ENCODE measurements at places on chromosomes 13 and 19.

- no peak for DNase-seq
These were observed 82.4 kb upstream of the SGCG start for GRCh38 chr13:23098161-23098907.

- DNase-seq = no peak
These were observed 36.8 kb upstream of the GAS6 start for GRCh38 chr13:113900646-113901045.

- no peak for DNase-seq
These were observed 137.5 kb downstream of the TNFRSF19 start for GRCh38 chr13:23707674-23708073.

DNA sequence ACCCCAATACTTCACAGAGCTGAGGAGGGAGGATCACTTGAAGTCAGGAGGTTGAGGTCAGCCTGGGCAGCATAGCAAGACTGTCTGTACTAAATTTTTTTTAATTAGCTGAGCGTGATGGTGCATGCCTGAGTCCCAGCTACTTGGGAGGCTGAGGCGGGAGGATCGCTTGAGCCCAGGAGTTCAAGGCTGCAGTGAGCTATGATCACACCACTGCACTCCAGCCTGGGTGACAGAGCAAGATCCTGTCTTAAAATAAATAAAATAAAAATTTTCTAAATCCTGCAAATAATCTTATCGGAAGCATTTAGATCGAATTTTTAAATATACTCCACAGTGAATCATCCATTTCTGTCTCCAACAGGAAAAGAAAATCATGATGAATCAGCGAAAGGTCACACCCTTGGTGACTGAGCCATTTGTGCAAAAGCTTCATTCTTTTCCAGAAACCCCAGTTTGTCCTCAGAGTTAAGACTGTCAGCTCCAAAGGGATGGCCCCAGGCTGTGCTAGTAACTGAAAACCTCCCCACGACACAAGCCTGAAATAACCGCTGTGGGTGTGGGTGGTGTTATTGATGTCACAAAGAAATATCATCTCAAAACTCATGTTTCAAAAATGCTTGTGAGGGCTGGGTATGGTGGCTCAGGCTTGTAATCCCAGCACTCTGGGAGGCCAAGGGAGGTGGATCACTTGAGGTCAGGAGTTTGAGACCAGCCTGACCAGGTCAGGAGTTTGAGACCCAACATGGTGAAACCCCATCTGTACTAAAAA, 167.6 kb downstream of the PTPRS start:
- DNase-seq = no peak

DNA sequence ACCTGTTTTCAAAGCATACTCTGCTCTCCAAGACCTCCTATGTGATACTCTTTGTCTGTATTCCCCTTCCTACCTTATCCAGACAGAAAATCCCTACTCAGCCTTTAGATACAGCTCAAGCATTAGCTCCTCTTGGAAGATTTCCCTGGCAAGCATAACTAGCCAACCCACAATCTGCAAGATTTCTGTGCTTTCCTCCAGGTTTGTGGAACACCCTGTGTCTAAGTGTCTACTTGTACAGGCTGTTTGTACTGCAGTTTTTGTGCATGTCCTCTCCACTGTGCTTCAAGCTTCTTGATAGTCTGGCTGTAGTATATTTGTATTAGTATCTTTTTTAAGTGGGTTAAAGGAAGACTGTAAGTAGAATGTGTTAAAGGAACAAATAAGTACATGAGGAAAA, 203.7 kb downstream of the RFC3 start:
- no peak for DNase-seq

DNA sequence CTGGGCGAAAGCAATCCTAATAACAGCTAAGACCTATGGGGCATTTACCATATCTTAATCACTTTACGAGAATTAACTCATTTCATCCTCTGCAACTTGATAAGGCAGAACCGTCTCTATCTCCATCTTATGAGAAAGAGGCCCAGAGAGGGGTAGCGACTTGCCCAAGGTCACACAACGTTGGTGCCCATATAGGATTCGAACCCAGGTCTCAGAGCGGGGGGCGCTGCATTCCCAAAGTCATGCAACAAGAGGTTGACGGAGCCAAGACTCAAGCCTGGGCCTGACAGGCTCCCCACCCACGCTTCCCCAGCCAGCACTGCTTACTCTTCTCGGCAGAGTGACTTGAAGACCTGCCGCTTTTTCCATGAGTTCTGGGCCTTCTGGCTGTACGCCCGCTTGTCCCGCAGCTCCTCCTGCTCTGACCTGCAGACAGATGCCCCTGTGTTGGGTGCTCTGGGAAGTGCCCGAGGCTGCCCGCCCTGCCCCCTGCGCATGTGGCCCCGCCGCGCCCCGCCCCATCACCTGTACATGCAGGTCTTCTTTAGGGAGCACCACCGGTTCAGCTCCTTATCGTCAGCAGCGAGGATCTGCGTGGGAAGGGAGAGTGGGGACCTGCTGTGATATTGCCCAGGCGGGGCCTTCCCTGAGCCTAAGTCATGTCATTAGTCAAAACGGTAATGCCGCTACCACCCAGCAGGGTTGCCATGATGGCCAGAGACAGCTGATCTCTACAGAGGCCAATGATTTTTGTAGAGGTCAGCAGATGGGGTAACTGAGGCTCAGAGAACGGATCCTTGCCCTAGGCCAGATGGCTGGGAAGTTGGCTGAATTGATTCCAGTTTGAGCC, 10.8 kb downstream of the KRI1 start:
- DNase-seq = no peak

DNA sequence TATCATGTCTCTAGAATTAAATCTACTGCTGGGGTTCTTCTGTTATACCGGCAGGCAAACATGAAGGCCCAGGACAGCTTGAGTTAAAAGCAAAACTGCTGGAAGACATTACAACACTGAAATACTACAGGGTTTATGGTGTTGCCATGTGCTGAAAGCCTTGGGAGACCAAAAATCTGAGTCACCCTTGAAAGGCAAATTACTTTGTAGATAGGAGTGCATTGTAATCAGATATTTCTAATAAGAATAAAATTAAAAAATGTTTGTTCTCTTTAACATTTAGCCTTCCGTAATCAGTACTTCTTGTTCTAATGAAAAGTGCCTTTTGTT, 181.3 kb downstream of the PCDH9 start:
- DNase-seq = no peak

GRCh38 chr13:20442798-20443381, 82.8 kb downstream of the CRYL1 start:
- no peak for DNase-seq

GRCh38 chr13:109396266-109396665, 390.1 kb downstream of the IRS2 start:
- DNase-seq = no peak

DNA sequence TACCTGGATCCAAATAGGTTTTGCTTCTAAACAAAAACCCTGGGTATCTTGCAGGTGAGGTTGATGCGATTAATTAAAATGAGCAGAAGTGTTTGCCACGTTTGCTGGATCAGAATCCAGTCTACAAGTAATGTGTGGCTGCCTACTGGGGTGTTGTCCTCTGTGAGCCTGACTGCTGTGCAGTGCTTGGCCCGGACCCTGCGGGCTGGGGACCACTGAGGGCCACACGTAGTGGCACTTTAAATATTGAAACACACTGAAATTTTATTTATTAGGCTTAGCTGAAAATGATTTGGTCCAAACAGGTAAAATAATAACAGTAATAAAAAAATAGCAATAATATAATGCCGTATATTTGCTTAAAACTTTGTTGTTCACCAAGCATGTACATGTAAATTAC, 338.0 kb downstream of the MYO16 start:
- DNase-seq = no peak

- DNase-seq = no peak
These were observed 46.1 kb downstream of the ANKRD10 start for GRCh38 chr13:110868720-110869119.

DNA sequence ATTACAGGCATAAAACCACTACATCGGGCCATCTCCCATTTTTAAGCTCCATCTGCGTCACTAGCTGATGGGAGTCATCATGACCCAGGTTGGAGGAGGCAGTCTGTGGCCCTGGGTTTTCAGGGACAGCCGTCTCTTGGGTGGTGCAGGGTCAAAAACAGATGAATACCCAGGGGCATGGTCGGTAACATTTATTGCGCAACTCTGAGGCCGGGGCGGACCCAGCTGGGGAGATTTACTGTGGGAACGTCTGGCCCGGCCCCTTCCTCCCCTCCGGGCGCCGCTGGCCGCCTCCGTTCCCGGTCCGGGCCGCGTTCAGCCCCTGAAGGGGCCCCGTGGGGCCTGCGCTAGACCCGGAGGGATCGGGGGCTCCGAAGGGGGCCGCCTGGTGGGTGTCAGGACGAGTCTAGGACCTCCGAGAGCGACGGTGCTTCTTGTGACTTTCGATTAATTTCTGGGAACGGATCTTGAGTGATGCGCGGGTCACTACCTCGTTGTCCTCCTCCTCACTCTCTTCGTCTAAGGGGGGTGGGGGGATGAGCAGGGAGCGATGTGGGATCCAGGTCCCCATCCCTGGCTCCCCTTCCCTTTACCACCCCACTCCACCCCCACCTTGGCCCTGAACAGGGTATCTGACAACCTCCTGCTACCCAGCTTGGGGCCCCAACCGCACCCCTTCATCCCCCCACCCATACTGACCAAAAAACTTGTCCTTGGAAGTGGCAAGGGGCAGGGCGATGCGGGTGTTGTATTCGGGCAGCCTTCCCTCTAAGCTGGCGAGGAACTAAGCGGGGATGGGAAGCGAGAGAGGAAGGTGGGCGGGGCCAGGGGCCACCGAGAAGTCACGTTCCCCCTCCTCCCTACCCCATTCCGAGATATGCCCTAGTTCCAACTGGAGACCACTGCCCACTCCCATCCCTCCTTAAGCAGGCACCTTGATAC, 1.6 kb upstream of the RGL3 start:
- DNase-seq = no peak

- no peak for DNase-seq
These were observed 29.9 kb downstream of the PBX4 start for GRCh38 chr19:19588546-19588945.

DNA sequence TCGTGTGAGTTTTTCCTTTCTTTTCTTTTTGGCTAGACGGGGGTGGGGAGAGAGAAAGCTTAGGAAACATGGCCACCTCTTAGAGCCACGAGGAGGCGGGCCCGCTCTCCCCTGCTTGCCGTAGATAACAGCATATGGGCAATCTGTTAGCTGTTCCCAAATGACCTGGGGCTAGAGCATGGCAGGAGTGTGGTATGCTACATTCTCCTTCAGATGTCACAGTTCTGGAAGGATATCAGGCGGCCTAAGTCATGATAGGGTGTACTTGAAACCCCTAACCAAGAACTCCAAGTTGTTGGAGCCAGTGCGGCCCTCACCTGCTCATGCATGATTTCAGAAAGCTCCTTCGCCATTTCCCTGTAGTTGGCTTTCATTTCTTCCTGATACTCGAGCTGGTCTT, 44.3 kb upstream of the SLC15A1 start:
- DNase-seq = no peak

- DNase-seq = peak; percentile 68
These were observed 2.7 kb downstream of the PRKACA start for GRCh38 chr19:14114854-14115253.

DNA sequence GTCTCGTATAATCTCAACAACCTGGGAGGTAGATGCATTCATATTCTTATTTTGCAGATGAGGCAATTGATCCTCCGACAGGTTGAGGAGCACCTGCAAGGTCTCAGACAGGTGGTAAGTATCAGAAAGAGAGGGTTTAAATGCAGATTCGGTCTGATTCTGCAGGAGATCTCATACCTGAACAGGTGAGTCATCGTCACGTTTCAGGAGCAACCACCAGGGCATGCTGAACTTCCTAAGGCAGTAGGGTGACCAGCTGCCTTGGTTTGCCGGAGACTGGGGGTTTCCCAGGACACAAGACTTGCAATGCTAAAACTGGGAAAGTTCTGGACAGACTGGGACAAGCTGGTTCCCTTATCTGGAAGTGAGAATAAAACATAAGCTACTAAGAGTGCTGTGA, 68.8 kb upstream of the TSHZ3 start:
- no peak for DNase-seq
